ENCODE measurements at places on chromosomes 4 and X.

GRCh38 chr4:110108960-110109359 lies 89.5 kb downstream of the ELOVL6 start:
- peak; percentile 34 for DNase-seq

DNA sequence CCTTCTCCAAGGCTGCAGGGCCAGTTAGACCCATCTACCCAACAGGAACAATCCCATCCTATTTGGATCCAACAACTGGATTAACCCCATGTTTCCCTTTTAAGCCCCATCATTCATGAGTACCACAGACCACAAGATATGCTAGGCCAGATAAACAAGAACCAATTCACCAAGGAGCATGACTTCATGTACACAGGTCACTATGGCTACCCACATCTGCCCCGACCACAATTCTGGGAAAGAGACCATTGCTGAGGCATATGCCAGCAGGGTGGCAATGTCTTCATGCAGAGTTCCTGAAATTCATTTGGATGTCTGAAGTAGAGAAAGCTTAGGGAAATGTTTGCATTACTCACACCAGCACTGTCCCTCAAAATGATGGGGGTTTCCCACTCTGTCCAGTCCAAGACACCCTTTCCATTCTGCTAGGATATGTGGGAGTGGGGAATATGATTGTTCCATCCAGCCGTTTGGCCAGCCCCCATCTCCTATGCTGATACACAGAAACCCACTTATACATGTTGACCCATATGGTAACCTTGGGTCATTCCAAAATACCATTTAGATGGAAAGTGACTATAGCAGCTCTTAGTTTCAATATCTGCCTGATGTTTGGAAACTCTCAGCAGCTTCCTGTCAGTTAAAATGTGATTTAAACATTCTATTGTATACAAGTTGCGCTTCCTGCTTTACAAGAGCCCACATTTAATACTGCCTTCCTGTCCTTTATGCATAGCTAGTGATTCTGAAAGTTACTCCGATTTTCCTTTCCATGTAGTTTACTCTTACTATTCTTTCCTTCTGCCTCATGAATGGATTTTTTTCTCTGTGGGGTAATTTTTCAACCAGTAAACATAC lies 129.0 kb downstream of the AMMECR1 start:
- DNase-seq, result no peak

DNA sequence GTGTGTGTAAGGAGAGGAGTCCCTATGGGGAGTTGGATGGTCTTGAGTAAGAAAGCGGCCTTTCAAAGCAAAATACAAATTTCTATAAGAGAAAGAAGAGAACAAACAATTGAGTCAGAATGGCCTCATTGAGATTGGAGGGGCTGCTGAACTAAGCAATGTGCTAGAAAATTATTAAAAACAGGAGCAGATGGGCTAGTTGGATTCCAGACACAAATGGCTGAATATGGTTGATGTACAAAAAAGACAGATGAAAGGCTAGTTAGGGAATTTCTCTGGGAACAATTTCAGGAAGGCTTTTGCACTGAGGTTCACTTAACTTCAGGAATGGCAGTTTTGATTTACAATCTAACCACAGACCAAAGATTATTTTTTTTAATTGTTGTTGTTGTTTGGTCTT lies 1806.8 kb upstream of the TENM3 start:
- no peak for DNase-seq

DNA sequence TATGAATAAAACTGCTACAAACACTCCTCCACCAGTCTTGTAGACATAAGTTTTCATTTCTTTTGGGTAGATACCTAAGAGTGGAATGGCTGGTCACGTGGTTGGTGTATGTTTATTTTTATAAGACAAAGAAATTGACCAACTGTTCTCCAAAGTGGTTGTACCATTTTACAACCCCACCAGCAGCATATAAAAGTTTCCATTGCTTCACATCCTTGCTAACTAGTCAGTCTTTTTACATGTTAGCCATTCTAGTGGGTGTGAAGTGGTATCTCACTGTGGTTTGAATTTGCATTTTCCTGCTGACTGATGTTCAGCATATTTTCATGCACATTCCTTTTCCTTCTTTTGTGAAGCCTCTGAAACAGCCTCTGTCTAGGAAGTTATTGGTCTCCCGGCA lies 76.2 kb upstream of the ADGRG2 start:
- DNase-seq, result no peak

DNA sequence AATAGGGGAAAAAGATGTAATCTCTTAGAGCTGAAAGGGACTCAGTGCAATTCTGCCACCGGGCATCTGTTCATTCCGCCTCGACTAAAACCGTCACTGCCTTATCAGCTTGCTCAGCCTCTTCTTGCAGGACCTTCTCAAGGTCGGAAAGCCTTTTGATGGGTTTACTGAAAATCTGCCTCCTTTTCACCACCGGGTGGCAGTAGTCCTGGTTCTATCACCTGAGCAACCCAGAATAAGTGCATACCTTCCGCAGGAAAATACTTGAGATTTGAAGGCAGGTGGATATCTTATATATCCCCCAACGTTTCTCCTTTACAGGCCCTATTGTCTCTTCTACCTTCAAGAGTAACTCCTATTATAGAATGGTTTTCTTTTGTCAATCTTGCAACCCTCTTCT lies 103.4 kb upstream of the PAK3 start:
- DNase-seq, result no peak

GRCh38 chr4:4605849-4606248 lies 64.0 kb upstream of the STX18 start:
- DNase-seq, result no peak

All from NCI-H1417 treated with DMSO at 0.1 percent for 48 hours (cell line).